NCI-H524 (cell line): ENCODE measurements at places on chromosomes 11 and 22.

DNA sequence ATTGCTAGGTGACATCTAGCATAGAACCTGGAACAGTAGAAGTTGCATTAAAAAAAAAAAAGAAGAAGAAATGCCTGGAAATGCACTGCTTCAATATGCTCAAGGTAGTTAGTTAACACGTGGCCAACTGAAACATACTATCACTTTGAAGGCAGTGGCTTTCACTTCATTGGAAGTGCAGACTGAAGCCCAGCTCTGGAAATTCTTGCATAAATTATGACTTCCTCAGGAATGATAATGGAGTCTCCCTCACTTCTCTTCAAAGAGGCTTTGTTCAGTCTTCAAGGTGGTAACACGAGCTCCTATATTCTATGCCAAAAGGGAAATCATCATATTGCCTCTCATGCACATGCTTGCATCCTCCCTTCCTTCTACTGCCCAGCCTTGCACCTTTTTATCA, 715.9 kb upstream of the API5 start:
- DNase-seq, result no peak

GRCh38 chr11:1567052-1567720, 4.9 kb downstream of the DUSP8 start:
- DNase-seq, result no peak

DNA sequence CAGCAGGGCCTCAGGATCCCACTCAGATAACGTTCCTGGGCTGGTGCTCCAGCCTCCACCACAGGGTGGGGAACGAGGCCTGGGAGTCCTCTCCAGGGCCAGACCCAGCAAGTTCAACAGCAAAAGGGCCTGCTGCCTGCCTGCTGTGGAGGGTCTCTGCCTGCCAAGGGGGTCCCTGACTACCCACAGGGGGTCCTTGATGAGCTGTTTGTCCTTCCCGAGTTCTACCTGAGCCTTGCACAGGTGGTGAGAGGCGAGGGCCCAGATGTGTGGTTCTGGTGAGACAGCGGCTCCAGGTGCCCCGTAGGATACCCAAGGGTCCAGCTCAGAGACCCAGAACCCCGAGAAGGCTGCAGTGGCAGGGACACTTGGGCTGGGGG, 4.4 kb downstream of the DUSP8 start:
- DNase-seq, result no peak

GRCh38 chr11:90465553-90465952, 242.7 kb upstream of the CHORDC1 start:
- DNase-seq, result no peak

GRCh38 chr11:69504576-69505335, 23.3 kb downstream of the LINC01488 start:
- no peak for DNase-seq

- no peak for DNase-seq
These were observed 384.4 kb upstream of the DDI1 start for GRCh38 chr11:103652013-103652412.

- peak; percentile 38 for DNase-seq
These were observed at the start of gene CD44 for GRCh38 chr11:35138943-35139721. CD44 (plus strand) TSS chr11:35139171; CDS start chr11:35139304, 133 bp downstream.

DNA sequence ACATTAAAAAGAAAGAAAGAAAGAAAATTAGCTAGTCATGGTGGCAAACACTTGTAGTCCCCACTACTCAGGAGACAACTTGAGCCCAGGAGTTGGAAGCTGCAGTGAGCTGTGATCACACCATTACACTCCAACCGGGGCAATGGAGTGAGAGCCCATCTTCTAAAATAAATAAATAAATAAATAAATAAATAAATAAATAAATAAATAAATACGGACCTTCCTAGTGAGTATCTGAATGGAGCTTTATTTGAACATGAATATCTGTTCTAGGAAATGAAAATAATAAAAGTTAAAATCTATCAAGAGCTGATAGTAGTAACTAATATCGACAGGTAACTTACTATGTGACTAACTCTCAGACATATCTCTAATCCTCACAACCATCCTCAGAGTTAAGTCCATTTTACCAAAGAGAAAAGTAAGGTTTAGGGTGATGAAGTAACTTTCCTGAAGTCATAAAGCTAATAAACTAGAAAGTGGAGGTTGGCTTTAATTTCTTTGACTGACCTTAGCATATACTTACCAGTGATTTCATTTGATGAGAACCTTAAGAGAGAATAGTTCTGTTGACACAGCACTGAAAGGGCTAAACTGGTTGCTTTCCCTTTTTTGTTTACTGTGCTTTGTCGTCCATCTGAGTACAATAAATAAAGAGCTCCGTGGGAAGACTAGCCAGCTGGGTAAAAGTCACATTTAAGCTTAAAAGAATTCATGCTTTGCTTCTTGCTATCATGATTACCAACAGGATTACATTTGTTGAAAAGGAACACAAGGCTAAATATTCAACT, 22.4 kb downstream of the ENTHD1 start:
- no peak for DNase-seq

- DNase-seq, result no peak
These were observed 2.9 kb downstream of the AP5B1 start for GRCh38 chr11:65777821-65778361.

- no peak for DNase-seq
These were observed 302.1 kb downstream of the CTTN start for GRCh38 chr11:70700453-70700852.

GRCh38 chr11:2791521-2792380, 92.0 kb upstream of the KCNQ1OT1 start:
- DNase-seq, result no peak

GRCh38 chr11:2092464-2092910, 46.7 kb downstream of the IGF2 start:
- no peak for DNase-seq
